Activated CD8-positive, alpha-beta memory T cell treated with anti-CD3 and anti-CD28 coated beads for 4 hours (primary cell): ENCODE measurements at places on chromosomes 13 and 19.

- no peak for DNase-seq
Measured at GRCh38 chr19:31275068-31275334, 74.2 kb downstream of the TSHZ3 start.

DNA sequence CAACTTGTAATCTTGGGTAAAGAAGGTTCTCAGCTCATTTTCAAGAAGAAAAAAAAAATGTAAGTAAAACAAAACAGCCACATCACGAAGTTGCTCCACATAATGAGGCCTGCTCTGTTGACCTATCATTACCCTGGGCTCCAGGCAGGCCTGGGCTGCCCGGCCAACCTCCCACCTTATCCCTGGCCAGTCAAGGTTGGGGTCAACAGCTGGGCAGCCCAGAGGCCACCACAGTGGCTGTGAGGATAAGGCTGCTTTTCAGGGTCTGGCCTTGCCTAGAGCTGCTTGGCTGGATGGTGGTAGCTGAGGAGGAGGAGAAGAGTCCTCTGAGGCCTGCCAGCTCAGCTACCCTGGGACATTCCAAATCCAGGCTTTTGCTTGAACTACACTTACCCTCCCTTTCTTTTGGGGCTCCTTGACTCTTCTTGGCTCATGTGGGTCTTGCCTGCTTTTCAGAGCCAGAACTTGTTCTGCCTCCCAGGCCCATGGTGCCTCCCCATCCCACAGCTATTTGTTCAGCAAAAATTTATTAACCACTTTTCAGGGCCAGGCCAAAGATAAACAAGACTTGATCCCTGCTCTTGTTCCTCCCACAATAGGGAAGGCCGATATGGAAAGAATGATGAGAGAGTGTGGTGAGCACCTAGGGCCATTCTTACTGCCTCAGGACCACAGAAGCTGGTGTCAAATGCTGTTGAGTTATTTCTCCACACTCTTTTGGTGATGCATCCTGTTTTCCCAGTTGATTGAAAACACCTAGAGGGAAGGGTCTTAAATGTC, 101.6 kb downstream of the RGCC start:
- no peak for DNase-seq

GRCh38 chr19:51001515-51001914, at the start of gene KLK8:
Gene KLK8 (minus strand): TSS chr19:51001604. CDS start chr19:51001167, 437 bp downstream.
- DNase-seq, result no peak

DNA sequence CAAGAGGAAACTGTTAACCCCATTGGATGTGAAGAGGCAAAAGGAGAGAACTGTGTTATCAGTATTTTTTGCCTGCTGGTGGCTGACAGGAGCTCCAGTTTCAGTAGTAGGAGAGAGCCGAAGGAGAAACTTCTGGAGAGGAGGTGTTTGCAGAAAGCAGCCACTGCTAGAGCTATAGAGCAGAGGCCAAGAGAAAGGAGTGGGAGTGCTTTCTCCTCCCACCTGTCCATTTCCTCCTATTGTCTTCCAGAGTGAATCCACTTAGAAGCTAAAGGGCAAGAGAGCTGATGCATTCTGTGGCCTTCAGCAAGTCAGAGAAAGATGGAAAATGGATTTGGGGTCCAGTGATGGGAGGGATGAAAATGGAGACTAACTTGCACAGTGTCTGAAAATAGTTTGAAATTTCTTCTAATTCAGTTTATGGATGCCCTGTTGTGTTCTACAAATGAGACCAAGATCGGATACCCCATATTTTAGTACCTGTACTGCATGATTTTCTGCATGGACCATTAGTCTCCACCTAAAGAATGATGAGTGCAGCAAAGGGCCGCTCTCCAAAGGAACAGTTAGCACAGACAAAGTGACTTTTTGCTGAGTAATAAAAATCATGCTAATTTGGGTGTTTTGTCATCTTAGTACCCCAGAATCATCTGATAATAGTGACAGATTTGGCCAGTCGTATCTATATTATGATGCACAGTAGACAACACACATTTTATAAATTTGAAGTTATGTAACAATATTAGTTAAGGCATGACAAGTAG, 10.7 kb downstream of the HS6ST3 start:
- no peak for DNase-seq

GRCh38 chr13:83378908-83379307, 503.4 kb downstream of the SLITRK1 start:
- DNase-seq, result no peak

GRCh38 chr13:96238241-96238640, 148.3 kb downstream of the HS6ST3 start:
- DNase-seq, result no peak

- no peak for DNase-seq
Measured at GRCh38 chr13:63297163-63297562, 1881.5 kb upstream of the PCDH20 start.

DNA sequence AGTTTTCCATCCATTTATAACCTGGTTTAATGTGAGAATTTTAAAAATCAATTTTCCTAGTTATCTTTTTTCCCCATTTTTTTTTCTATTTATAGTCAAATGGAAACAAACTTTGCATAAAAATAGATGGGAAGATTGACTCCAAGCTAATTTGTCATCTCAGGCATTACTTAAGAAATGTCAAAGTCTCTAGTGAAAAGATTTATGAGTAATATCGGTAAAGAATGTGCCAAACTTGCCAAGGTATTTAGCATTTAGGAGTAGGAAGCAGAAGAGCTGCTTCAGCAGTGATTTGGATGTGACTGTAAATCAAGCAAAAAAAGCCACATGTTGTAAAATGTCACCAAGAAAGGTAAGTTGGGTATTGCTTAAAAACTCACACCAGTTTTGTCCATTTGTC, 108.6 kb downstream of the LACC1 start:
- no peak for DNase-seq

GRCh38 chr19:3855320-3855719, 13.5 kb downstream of the ZFR2 start:
- no peak for DNase-seq

DNA sequence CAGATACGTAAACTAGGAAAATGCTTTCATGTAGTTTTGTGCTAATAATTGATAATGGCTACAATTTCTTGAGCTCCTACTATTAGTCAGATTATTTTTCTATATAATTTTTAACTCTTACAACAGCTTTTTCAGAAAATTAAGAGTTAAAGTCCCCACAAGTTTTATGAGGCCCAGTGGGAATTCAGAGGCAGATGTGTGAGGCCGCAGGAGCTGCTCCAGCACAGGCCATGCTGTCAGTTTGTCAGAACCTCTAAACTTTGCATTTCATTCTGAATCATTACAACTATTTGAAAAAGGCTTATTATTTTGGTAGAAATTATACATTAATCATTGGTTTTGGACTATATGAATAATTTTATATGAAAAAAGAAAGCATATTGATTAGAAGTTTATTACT, 370.8 kb downstream of the MYO16 start:
- no peak for DNase-seq
